Peyer's patch (tissue), 4 donors: ENCODE measurements at places on chromosomes 5 and 9. TPM values are rescaled to one million over a fixed set of nuclear protein-coding genes. Genes with fewer than 3 reads are reported as not detected.

RAPGEF6 gene
- 16.7 TPM for total RNA-seq

- DNase-seq: no peak
These were observed 86.2 kb upstream of the DHFR start for GRCh38 chr5:80740999-80741398.

DNA sequence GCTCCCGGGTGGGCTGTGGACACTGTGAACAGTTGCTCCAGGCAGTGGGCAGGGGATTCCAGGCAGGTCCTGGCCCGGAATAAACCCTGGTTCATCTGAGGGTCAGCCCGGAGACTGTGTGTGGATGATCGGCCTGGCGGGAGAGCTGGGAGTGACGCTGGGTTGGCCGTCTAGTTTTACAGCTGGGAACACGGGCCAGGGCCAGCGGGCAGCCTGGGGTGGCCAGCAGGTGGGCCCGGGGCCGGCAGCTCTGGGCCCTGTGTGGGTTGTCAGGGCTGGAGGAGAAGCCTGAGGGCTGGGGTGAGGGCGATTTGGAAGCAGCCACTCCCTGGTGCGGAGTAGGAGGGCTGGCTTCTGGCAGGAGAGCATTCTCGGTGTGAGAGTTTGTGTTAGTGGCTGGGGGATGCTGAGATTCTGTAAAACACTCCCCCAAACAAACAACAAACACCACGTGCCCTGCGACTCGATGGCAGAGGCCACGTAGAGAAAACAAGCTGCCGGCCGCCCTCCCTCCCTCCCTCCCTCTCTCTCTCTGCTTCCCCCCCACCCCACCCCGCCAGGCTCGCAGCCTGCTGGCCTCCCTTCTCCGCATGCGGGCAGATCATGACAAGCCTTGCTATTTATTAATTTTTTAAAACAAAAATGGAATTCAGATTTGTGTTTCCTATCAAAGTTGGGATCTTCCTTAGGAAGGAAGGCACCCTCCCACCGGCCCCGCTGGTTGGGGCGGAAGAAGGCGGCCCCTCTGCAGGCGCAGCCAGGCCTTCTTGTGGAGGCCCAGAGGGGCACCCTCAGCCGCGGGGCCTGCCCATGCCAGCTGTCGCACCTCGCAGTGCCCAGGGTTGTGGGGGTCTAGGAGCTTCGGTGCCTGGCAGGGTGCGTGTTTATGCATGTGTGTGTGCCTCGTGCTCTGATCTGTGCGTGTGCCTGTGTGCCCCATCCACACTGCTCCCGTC, 49.5 kb downstream of the RXRA start:
- no peak for DNase-seq

GRCh38 chr9:113990975-113991471, 87.1 kb downstream of the AMBP start:
- peak; percentile 4 for DNase-seq

GRCh38 chr9:76297721-76298239, 96.4 kb downstream of the RFK start:
- no peak for DNase-seq
